PC-3 (cell line): ENCODE measurements at places on chromosomes 13 and 19. TPM values are rescaled to one million over a fixed set of nuclear protein-coding genes. Genes with fewer than 3 reads are reported as not detected.

Gene ADPRHL1
- total RNA-seq, result 9.7 and 10.3 TPM in 2 replicates

Gene FAM216B
- not detected in 2 replicates for total RNA-seq

Gene ZNF99
- not detected in 2 replicates for total RNA-seq

Gene SLC6A16
- not detected in 2 replicates for total RNA-seq

Gene CRTC1
- total RNA-seq, result 6.7 and 8.5 TPM in 2 replicates

Gene ZSCAN18
- 0.66 and 1.7 TPM in 2 replicates for total RNA-seq

Gene CLC
- total RNA-seq, result not detected in 2 replicates

Gene ICAM4
- not detected in 2 replicates for total RNA-seq

Gene ZNF814
- 3.3 and 3.6 TPM in 2 replicates for total RNA-seq

DNA sequence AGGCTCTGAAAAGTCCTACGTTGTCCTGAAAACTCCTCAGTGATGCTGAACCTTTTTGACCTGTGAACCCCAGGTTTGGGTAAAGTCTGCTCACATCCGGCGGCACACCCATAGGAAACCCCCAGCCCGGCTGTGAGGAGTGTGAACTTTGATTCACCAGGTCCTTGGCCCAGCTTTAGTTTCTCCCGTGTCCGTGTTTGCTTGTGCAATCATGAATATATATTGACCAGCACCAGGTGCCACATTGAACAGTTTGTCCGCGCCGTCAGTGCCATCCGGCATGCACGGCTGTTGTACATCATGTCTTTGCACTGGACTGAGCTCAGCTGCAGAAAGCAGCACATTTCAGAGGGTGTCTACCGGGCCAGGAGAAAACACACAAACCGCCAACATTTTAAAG, 45.3 kb downstream of the NFIC start:
- no peak for DNase-seq

DNA sequence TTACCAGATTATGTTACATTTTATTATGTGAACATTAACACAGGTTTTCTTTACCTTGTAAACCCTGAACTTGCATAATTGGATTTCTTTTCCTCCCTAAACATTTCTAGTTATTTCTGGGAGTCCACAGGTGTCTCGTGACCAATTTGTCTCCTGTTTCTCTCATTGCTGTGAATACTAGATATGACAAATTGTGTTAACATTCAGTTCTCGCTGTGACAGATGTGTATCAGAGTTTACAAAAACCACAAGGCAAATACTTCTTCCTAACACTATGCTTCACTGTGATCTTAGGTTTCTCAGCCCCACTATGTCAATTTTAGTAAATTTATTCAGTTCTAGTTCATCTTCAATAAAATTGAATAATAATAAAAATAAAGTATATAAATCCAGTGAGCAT, 1554.9 kb downstream of the EFNB2 start:
- DNase-seq, result no peak

- DNase-seq, result no peak
Measured at GRCh38 chr13:110574161-110574560, 12.6 kb upstream of the RAB20 start.

DNA sequence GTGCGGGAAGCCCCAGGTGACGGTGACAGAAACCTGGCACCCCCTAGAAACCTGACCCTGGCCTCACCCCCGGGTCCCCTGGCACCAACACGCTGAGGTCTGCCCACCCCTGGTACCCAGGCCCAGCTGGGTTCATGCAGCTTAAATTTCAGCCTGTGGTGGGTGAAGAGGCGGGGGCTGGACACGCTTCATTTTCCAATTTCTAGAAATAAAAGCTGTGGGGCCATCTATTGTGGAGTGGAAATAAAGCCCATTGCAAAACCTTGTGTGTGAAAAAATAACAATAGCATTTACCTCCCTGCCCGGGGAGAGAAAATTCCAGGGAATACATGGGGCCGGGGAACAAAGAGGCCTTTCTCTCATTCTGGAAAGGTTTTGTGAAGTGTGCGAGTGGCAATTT, 7.5 kb upstream of the FUT5 start:
- DNase-seq, result no peak

- DNase-seq, result peak; percentile 86
Measured at GRCh38 chr13:39777527-39778061, 122.1 kb downstream of the COG6 start.

DNA sequence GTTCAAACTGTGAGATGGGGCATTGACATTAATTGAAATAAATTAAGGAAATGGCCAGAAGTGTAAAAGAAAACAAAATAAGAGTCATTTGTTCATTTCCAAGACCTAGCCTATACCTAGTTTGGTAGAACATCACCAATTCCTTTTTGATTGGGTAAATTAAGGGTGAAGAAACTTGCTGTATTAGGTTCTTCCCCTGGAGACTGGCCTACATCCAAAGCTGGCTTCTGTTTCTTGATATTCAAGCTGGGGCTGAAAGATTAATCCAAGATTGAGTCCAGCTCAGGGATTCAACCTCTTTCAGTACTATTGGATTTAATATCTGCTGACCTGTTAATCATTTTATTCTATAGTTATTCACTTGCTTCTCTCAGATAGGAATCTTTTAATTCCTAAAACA, 183.2 kb downstream of the GPC6 start:
- DNase-seq, result no peak

DNA sequence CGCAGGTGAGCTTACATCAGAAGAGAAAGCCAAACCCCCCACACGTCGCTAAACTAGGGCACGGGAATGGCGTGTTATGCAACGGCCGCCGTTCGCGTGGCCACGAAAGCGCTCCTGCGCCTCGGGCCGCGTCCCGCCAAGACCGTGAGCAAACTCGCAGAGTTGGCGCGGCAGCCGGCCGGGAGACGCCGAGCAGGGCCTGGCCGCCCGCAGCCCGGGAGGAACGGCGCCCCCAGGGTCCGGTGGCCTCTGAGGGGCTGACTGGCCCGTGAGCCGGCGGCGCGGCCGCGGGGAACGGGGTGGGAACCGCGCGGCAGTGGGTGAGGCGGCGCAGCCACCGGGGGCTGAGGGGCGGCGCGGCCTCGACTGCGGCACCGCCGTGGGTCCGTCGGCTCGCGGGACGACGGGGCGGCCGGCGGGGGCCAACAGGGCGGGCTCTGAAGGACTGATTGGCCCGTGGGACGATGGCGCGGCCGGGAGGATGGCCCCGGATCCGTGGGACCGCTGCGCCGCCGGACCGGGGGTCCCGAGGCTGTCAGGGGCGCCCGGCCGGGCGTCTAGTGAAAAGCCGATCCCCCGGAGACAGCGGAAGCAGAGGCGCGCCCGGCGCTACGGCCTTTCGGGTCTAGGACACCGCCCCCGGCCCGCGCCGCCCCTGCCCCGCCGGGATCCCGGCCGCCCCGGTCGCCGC, 903 bp downstream of the LATS2 start:
- peak; percentile 33 for DNase-seq

GRCh38 chr19:28045621-28046020, 1167.3 kb downstream of the UQCRFS1 start:
- DNase-seq, result no peak

- peak; percentile 83 for DNase-seq
Measured at GRCh38 chr19:1168572-1169410, 5.3 kb downstream of the SBNO2 start.

DNA sequence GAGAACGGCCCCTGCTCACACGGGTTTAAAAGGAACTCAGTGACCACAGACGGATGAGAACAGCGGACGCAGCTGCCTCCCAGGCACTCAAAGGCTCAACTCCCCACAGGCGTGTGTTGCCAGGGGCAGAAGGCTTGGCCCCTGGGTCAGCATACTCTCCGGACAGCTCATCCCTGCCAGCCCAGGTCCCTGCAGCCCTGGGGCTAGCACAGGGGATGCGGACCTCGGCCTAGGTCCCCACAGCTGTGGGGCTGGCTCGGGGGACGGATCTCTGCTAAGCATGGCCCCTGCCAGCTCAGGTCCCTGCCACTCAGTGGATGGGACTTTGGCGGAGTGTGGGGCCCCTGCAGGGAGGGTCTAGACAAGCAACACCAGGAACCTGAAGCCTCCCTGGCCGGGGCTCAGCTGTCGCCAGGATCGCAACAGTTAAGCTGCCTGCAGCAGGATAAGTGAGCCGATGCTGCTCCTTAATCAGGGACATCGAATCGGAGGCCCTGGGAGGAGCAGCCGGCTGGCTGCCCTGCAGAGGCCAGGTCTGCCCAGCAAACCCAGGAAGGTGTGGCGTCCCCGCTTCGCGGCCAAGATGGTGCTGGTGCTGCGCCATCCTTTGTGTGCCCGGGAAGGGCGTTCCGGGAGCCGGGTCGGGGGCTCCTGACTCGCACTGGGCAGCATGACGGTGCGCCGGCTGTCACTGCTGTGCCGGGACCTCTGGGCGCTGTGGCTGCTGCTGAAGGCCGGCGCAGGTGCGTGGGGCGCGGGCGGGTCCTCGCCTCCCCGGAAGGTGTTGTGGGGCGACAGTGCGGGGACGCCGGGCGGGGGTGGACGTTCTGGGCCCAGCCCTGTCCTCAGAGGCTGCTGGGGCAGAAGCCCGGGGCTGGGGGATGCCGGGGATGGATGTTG, 32.5 kb downstream of the MCF2L start:
- peak; percentile 26 for DNase-seq

GRCh38 chr19:11404588-11405222, 14.4 kb downstream of the RGL3 start:
- no peak for DNase-seq

DNA sequence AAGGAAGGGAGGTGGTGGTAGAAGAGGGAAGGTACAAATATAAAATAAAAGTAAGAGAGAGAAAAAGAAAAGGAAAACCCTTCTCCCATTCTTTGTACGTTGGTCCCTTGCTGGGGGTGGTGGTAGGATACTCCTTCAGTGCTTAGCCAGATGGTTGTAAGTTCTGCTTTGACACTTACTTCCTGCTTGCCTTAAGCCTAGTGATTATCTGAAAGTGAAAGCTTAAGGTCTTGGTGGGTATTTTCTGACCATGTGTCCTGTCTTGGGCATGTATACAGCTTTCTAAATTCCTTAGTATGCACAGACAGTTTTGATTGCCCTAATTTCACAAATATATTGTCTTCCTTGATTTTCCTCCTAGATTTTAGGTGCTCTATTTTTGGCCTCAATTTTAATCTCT, 314.8 kb downstream of the PCDH17 start:
- DNase-seq, result no peak

GRCh38 chr19:7665076-7665475, 3.8 kb upstream of the RETN start:
- no peak for DNase-seq

DNA sequence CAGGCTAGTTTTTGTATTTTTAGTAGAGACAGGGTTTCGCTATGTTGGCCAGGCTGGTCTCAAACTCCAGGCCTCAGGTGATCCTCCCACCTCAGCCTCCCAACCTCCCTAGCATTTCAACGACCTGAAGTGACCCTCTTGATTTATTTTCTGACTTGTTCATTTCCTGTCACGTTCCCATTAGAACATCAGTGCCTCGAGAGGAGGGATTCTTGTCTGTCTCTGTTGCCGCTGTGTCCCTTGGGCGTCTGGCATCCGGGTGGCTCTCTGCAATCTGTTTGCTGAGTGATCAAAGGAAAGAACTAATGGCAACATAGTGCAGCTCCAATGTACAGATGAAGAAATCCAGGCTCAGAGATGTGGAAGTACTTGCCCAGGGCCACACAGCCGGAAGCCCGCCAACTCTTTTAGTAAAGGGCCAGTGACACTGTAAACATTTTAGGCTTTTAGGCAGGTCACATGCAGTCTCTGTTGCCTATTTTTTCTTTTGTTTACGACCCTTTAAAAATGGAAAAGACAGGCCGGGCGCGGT, 47.5 kb downstream of the NFIC start:
- DNase-seq, result no peak

- DNase-seq, result no peak
Measured at GRCh38 chr19:7211191-7211951, 82.8 kb downstream of the INSR start.

DNA sequence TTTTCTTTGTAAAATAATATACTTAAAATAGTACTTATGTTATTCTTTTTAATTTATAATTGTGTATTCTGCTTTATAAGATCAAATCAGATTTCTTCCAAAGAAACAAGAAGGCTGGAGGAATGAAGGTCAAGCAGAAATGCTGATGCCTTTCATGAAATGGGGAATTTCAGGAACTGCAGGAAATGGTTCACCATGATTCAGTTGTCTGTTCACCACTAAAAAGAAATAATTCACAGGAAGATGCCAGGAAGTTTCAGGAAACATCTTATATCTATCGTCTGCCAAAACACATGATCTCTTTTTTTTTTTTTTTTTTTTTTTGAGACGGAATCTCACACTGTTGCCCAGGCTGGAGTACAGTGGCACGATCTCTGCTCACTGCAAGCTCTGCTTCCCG, 15.7 kb upstream of the SCEL start:
- DNase-seq, result peak; percentile 51

DNA sequence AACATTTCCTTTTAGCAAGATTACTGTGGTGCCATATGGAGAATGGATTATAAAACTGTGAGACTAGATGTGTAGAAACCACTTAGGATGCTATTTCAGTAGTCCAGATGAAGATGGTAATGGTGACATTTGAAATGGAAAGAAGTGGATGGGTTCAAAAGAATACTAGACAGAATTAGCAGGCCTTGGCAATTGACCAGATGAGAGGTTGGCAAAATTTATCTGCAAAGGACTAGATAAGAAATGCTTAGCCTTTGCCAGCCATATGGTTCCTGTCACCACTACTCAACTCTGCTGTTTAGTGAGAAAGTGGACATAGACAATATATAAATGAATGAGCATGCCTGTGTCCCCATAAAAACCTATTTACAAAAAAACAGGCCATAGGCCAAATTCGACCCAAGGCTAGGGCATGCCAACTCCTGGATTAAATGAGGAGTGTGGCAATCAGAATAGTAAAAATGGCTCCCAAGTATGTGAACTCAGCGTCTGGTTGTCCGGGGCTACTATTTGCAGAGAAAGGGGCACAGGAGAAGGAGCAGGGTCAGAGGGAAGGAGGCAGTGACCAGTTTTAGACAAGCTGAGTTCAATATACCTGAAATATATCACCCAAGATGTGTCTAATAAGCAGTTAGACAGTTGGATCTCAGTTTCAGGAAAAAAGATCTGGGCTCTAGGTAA, 98.4 kb downstream of the ENOX1 start:
- no peak for DNase-seq

DNA sequence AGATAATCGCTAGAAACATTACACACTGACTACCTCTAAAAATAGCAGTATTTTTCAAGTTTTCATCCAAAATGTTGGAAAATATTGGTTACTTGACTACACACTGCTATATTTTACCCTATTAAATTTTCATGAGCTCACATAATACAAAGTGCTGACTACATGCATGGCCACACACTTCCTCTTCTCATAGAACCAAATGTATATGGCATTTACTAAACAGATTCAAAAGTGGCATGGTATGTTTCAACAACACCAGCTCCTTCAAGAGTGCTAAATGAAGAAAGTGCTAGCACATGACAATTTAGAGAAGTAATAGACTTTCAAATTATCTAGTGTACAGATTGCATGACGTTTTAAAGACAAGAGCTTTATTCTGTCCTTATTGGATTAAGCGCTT, 780.4 kb upstream of the SLITRK6 start:
- DNase-seq, result no peak

GRCh38 chr13:43608400-43609137, 178.2 kb downstream of the ENOX1 start:
- no peak for DNase-seq
